Cardiac atrium fibroblast (primary cell): ENCODE measurements at places on chromosomes 1 and 21. TPM values are rescaled to one million over a fixed set of nuclear protein-coding genes. Genes with fewer than 3 reads are reported as not detected.

Gene PCBP3
- 8.5 and 22.7 TPM in 2 replicates for total RNA-seq

Gene ARHGAP29
- total RNA-seq: 44.8 and 53.8 TPM in 2 replicates

Gene AMPD1
- total RNA-seq: not detected in 2 replicates

Gene NHLH1
- not detected in 2 replicates for total RNA-seq

Gene OR2T34
- not detected in 2 replicates for total RNA-seq

Gene AMY2B
- total RNA-seq: 1.1 TPM in 2 replicates
